ENCODE measurements at places on chromosomes 1 and 21. TPM values are rescaled to one million over a fixed set of nuclear protein-coding genes. Genes with fewer than 3 reads are reported as not detected.

- H3K36me3 ChIP-seq: no peaks in the 10 kb centered on the region
- peak overlapping the region; percentile 50 for H3K27ac ChIP-seq
- peaks cover 22% of the 10 kb centered on the region for H3K4me1 ChIP-seq
- DNase-seq: peak; percentile 21
These were observed 2.3 kb downstream of the EGLN1 start for GRCh38 chr1:231419738-231420298.

DNA sequence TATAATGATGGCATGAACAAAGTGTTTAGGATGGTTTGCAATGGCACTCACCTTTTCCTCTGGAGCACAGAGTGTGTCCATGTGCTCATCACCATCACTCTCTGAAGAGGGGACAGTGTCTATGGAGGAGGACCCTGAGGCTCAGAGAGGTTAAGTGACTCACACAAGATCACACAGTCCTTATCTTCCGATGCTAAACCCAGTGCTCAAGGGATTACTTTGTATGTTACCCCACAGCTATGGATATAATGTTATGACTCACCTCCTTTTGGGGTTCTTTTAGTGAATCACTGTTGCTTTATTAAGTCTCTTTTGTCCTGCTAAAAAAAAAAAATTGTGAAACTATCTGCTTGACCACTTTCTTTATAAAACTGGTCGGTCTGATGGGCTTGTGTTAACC lies 67.6 kb downstream of the TENT5C start:
- H3K36me3 ChIP-seq: no peaks in the 10 kb centered on the region
- H3K27me3 ChIP-seq: peaks cover 43% of the 10 kb centered on the region
- no peak for DNase-seq
- H3K4me1 ChIP-seq: no peaks in the 10 kb centered on the region
- no peak overlapping the region for H3K27ac ChIP-seq
- no peak overlapping the region for H3K4me3 ChIP-seq

The HFM1 gene
- 1.1 TPM for polyA plus RNA-seq

DNA sequence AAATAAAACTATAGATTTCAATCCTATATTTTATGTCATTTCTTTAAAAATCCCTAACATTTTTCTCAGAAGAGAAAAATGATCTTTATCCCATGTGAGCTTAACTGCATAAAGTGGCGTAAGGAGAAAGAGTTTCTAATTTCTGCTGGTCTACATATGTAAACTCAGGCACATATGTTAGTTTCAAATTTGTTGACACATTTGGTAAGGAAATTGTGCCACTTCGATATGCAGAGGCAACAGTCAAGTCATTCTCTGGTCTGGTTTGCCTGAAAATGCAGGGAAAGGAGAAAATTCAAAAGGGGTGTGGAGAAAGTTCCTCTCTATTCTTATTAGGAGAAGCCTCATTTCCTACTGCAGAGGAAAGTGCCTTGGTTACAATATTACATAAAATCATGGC lies 11.5 kb downstream of the KCNA3 start:
- peaks cover 5% of the 10 kb centered on the region for H3K4me1 ChIP-seq
- H3K4me3 ChIP-seq: no peak overlapping the region
- no peak overlapping the region for H3K27ac ChIP-seq
- H3K36me3 ChIP-seq: peaks cover 70% of the 10 kb centered on the region
- DNase-seq: no peak

- DNase-seq: no peak
- H3K4me1 ChIP-seq: no peaks in the 10 kb centered on the region
- no peaks in the 10 kb centered on the region for H3K36me3 ChIP-seq
- no peak overlapping the region for H3K27ac ChIP-seq
- no peak overlapping the region for H3K4me3 ChIP-seq
These were observed 26.5 kb upstream of the ATP2B4 start for GRCh38 chr1:203599875-203600781.

DNA sequence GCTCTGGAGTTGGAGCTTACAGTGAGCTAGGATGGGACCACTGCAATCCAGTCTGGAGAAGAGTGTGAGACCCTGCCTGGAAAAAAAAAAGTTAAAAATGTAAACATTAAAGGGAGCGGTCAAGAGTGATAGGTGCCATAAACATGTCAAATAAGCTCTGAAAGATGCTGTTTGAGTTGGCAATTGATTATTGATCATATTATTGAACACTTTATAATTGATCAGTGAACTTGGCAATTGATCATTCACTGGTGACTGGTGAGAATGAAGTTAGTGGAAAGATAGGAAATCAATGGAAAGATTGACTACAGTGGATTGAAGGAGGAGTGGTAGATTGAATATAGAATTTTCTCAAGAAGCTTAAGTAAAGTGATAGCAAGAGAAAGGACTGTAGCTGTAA lies 64.3 kb upstream of the MPC2 start:
- no peak for DNase-seq
- no peak overlapping the region for H3K27ac ChIP-seq
- H3K27me3 ChIP-seq: no peaks in the 10 kb centered on the region
- H3K4me3 ChIP-seq: no peak overlapping the region
- H3K4me1 ChIP-seq: no peaks in the 10 kb centered on the region
- H3K36me3 ChIP-seq: no peaks in the 10 kb centered on the region

DNA sequence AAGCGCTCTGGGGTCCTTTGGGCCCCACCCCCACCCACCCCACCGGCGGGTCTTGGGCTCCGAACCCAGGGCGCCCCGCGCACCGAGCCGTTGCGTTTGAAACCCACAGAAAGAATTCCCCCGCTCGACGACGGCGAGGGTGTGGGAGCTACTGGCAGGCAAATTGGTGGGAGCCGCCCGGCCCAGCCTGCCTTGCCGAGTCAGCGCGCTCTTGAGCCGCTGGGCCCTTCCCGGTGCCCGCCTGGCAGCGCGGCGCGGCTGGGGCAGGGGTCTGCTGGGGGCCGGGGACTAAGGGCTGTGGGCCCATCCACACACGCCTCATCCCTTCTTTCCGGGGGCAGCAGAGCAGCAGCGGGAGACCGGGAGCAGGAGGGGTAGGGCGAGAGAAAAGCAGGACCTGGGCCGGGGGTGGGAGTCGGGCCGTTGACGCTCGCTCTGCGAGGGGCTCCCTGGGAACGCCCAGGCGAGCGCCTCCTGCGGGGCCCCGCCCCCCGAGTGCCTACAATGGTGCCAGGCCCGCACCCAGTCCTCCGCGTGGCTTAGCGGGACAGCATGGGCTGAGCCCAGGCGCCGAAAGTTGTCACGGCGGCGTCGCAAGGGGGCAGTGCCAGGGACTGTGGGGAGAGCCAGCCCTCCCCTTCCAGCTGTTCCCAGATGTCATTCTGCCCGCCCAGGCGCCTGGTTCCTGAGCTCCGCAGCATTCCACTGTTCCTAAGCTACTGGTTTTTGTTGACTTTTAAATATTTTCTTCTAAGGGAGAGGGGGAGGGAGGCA lies at the start of gene C1orf94:
Gene C1orf94 (plus strand): TSS at position 78 of the 774 bp plus-strand sequence. CDS start 883 bp downstream, outside the sequence.
- no peak within 1 kb of the TSS for H3K4me3 ChIP-seq
- no peak within 1 kb of the TSS for H3K27ac ChIP-seq
- H3K36me3 ChIP-seq: no peaks in the 10 kb centered on the region
- no peaks in the 10 kb centered on the region for H3K4me1 ChIP-seq
- no peak for DNase-seq

GRCh38 chr1:156367383-156368156 lies 1.4 kb upstream of the RHBG start:
- peaks cover 6% of the 10 kb centered on the region for H3K4me1 ChIP-seq
- no peak overlapping the region for H3K27ac ChIP-seq
- DNase-seq: no peak
- H3K27me3 ChIP-seq: peaks cover 18% of the 10 kb centered on the region
- H3K36me3 ChIP-seq: no peaks in the 10 kb centered on the region

The CCDC185 gene
- polyA plus RNA-seq: not detected

The RNF186 gene
- polyA plus RNA-seq: 0.34 TPM

The SORT1 gene
- 10.3 TPM for polyA plus RNA-seq

DNA sequence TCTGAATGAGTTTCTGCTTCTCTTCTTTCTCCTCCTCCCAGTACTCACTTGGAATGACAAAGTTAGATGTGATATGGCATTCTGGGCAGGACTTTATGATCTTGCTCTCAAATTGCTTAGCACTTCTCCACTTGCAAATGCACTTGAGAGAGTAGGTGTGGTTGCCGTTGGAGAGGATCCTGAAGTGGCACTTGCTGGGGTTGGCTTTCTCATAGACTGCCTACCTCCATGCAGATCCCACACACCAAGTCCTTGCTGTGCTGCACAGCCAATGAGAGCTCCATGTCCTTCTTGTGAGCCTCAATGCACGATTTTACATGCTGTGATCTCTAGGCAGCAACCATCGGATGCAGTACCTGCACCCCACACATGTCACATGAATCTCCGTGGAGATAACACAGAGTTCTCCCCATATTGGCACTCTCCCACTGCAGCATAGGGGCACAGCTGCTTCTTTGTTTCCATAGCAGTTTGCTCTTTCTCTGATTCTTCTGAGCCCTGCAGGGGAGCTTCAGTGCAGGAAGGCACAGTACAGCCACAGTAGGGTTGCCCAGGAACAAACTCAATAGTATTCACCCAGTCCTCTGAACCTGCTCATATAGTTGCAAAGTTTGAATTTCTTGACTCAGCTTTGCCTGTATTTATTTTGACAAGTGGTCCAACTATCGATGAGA lies 45.2 kb downstream of the ZNF691 start:
- H3K27me3 ChIP-seq: no peaks in the 10 kb centered on the region
- DNase-seq: no peak
- H3K27ac ChIP-seq: no peak overlapping the region
- no peaks in the 10 kb centered on the region for H3K36me3 ChIP-seq
- H3K4me1 ChIP-seq: no peaks in the 10 kb centered on the region
- H3K4me3 ChIP-seq: no peak overlapping the region

The GPR25 gene
- polyA plus RNA-seq: 0.07 TPM

The TOR1AIP2 gene
- polyA plus RNA-seq: 13.8 TPM
